ENCODE measurements at places on chromosomes 5 and 9. TPM values are rescaled to one million over a fixed set of nuclear protein-coding genes. Genes with fewer than 3 reads are reported as not detected.

- peak; percentile 59 for DNase-seq
Measured at GRCh38 chr5:138872841-138873465, 2.2 kb downstream of the LRRTM2 start.

DNA sequence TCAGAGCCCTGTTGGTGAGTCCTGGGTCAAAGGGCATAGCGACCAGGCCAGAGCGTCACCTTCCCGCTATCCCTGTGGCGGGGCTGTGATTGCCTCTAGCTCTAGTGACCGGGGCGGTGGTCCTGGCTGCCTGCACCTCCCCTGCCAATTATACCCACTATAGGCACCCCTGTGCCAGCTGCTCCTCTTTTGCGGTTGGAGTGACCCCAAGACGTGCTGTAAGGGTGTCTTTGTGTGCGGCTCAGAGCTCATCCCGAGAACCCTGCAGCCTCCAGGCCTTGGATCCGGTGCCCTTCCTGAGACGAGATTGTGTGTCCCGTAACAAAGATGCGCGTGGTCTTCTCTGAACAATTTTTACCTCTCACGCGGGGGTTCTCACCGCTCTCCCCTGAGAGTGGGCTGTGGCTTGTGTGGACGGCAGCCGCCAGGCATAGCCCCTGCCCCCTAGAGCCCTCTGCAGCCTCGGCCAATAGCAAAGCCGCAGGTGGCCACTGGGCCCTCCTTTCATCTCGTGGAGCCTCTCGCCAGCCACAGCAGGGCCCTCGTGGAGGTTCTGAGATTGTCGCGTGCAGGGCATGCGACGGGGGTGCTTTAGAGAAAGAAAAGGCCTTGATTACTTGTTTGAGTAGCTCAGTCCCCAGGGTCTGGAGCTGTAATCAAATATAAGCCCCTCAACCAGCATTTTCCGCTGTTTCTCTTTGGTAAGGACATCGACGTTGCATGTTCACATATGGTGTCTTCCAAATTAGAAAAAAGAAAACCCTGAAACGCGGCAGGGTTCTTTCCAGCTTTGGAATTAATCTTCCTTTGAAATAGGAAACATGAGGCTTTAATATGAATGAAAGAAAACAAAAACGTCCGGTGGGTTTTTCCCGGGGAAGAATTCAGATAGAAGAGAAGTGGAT lies 10.7 kb downstream of the NKD2 start:
- DNase-seq: no peak

GRCh38 chr5:177303121-177303924 lies at the start of the genes PRELID1 and RAB24:
PRELID1 (plus strand) TSS chr5:177303799; CDS start chr5:177303986, 187 bp downstream.
RAB24 (minus strand) TSS chr5:177303719; CDS start chr5:177303288, 431 bp downstream.
- peak; percentile 92 for DNase-seq

GRCh38 chr9:35728041-35728971 lies 3.7 kb downstream of the TLN1 start:
- no peak for DNase-seq

SHISAL2B gene
- not detected for polyA plus RNA-seq

Measured in brain (organoid and tissue), 16 donors.